ENCODE measurements at places on chromosomes 2 and 18. TPM values are rescaled to one million over a fixed set of nuclear protein-coding genes. Genes with fewer than 3 reads are reported as not detected.

DNA sequence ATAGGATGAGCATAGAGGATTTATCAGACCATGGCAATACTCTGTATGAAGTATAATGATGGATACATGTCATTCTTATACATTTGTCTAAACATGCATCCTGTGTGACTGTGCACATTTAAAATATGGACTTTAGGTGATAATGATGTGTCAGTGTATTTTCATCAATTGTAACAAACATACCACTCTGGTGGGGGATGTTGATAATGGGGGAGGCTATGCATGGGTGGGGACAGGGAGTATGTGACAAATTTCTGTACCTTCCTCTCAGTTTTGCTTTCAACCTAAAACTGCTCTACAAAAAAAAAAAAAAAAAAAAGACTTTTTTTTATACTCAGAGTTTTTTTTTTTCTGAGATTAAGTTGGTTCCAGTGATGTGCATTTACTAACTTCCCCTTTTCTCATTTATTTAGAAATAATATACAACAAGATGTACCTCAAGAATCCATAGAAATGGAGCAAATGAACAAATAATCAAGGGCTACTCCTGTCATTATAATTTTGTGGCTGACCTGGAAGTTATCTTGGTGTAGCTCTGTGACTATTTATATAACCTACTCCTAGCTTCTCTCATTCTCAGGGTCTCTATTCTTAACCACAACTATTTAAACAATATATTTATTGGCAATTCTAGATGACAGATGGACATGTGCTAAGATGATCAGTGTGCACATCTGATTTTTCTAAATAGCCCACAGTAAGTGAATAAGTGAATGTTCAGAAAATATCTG is 108.9 kb upstream of the ITGA4 start:
- no peak for DNase-seq

- no peak for DNase-seq
Measured at GRCh38 chr18:50044402-50044801, 150.5 kb downstream of the MYO5B start.

DNA sequence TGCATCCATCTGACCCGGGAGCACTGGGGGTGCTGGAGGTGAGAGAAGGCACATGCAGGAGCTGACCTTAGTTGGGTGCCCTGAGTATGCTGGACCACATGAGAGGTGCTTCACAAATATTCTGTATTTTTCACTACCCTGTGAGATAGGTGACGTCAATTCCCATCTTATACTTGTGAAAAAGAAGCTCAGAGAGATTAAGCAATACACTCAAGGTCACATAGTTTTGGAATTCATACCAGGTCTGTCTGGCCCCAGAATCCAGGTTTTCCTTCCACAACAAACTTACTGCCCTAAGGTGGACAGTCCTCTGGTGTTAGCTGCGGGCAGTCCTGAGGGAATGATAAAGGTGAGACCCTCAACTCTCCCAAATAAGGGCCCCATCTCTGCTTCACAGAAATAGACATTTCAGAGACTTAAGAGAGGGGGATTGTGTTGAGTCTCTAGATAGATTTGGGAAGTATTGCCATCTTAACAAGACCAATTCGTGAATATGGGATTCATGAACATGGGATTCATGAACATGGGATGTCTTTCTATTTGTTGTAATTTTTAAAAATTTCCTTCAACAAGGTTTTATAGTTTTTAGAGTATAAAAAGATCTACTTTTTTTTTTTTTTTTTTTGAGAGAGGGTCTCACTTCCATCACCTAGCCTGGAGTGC is 64.0 kb upstream of the SMAD7 start:
- no peak for DNase-seq

DNA sequence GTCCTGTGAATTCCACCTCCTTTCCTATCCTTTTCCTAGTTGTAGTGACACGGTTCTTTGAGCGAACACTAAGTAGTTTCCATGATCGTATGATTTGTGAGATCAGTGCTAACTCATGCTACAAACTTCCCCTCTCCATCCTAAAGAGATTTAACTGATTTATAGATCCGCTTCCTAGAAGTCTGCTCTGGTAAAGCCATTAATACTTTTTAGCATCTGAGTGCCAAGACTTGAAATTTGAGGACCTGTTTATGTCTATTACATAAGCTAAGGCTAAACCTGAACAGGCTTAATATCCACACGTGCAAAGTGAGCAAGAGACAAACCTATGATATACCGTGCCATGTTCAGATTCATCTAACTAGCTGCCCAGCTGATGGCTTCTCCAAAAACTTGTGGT is 14.9 kb downstream of the PROKR1 start:
- no peak for DNase-seq

DNA sequence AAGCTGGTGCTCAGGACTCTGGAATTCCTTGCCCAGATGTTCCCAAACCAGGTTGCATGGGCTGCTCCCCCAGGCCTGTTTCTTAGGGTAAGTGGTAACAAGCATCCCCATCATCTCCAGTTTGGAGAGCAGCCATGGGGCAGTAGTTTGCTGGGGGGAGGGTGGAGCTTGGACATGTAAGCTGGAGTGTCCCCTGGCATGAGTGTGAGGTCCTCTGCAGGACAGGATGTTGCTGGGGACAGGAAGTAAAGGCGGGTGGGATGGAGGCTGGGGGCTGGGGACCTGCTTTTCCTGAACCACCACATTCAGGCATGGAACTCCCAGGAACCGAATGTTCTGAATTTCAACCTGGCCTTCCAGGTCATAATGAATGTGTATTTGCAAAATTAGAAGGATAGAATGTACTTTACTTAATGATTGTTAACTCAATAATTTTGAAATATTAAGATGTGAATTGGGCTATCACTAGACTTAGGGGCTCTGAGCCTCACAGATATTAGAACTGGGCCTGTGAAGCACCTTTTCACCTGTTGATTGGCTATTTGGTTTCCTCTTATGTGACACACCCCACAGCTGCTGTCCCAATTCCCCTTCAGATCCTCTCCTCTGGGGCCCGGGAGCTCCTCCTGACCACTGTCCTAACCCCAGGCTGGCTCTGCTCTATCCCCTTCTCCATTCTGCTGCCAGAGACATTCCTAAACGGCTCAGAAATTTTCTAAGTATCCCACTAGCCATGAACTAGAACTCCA is 66.4 kb upstream of the EPAS1 start:
- DNase-seq = no peak

DNA sequence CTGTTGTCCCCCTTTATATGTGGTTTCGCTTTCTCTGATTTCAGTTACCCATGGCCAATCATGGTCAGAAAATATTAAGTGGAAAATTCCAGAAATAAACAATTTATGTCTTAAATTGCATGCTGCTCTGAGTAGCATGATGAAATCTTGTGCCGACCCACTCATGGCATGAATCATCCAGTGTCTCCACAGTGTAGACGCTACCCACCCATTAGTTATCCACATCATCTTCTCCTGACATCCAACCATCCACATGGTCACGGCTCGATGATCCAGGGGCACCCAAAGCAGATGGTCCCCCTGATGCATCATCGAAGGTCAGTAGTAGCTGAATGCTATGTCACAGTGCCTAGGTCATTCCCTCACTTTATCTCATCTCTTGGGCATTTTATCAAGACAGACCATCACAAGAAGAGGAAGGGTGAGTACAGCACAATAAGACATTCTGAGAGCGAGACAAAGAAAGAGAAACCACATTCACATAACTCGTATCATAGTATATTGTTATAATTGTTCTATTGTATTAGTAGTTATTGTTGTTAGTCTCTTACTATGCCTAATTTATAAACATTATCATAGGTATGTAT is 44.1 kb upstream of the ACKR3 start:
- DNase-seq = no peak

- DNase-seq = no peak
Measured at GRCh38 chr2:46361920-46362666, 64.9 kb downstream of the EPAS1 start.

- DNase-seq = no peak
Measured at GRCh38 chr2:218291318-218292047, 820 bp downstream of the TMBIM1 start.

GRCh38 chr18:59293317-59293716 is 20.1 kb upstream of the RAX start:
- DNase-seq = no peak

DNA sequence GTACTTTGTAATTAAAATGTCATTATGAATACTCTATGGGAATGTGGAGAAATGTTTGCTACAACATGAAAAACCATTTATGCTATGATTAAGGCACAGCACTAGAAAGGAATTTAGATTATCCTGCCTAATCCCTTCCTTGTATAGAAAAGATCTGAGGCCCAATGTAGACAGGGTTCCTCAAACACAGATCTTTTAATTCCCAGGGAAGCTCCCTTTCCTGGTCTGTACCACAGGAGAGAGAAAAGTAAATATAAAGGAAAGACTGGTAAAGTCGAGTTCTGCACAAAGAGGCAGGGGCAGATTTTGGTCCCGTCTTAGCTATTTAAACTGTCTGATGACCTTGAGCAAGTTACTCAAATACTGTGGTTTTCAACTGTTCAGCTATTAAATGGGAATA is 84.7 kb downstream of the ICA1L start:
- no peak for DNase-seq

DNA sequence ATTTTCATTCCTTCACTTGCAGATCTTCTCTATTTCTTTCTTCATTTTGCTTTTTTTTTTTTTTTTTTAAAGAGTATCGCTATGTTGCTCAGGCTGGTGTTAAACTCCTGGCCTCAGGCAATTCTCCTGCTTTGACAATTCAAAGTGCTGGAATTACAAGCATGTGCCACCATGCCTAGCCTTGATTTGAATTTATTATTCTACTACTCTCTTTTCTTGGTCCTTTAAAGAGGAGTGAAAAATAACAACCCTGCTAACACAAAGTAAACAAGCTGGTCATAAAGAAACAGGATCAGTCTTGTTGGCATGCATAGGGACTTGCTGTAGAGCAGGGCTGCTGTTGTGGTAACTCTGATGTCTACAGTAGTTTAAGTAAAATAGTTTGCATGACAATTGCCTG is 1615.3 kb upstream of the ZEB2 start:
- DNase-seq = no peak

- DNase-seq = no peak
Measured at GRCh38 chr2:1360557-1361250, 52.6 kb upstream of the TPO start.

GRCh38 chr2:200239216-200239615 is 67.3 kb upstream of the SPATS2L start:
- DNase-seq = no peak

GRCh38 chr2:2484301-2484700 is 153.2 kb upstream of the MYT1L start:
- no peak for DNase-seq

DNA sequence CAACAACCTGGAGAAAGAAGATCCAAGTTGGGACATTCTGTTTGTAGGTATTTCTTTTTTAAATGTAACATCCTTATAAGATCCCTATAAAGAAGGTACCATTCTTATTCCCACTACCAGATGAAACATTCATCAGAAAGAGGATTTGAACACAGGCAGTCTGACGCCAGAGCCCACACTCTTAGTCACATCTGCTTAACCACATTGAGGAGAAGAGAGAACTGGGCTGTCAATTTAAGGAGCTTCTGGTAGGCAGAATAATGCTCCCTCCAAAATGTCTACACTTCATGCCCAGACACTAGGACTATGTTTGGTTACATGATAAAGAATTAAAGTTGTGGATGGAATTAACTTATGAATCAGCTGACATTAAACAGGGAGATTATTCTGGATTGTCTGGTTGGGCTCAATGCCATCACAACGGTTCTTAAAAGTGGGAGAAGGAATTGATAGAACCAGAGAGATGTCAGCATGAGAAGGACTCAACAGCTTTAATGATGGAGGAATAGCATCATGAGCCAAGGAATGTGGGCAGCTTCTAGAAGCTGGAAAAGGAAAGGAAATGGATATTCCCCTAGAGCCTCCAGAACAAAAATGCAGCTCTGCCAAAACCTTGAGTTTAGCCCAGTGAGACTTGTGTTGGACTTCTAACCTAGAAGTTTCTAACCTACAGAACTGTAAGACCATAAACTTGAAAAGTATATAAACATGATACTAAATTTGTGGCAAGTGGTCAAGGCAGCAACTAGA is 82.2 kb downstream of the KLF7 start:
- no peak for DNase-seq

- no peak for DNase-seq
Measured at GRCh38 chr2:136164280-136164776, 46.4 kb upstream of the CXCR4 start.

DNA sequence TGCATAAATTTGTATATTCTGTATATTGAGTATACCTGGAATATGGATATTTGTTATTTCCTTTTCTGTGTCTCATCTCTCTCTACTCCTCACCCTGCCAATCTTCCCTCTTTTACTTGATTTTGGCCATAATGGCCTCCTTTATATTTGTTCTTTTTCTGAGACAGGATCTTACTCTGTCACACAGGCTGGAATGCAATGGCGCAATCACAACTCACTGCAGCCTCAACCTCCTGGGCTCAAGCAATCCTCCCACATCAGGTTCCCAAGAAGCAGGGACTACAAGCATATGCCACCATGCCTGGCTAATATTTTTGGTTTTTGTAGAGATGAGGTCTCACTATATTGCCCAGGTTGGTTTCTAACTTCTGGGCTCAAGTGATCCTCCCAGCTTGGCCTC is 30.5 kb downstream of the PREPL start:
- no peak for DNase-seq

GRCh38 chr2:54617409-54617808 is 106.1 kb upstream of the EML6 start:
- DNase-seq = no peak

GRCh38 chr2:150847578-150847977 is 360.1 kb upstream of the RND3 start:
- DNase-seq = no peak

SLC9A2 gene
- total RNA-seq = 4.2 TPM

UPP2 gene
- 0.16 TPM for total RNA-seq

TCF23 gene
- total RNA-seq = 0.85 TPM

ZBTB7C gene
- total RNA-seq = 8.6 TPM

UGT1A10 gene
- not detected for total RNA-seq
